Panc1 (cell line): ENCODE measurements at places on chromosomes 2 and 18.

DNA sequence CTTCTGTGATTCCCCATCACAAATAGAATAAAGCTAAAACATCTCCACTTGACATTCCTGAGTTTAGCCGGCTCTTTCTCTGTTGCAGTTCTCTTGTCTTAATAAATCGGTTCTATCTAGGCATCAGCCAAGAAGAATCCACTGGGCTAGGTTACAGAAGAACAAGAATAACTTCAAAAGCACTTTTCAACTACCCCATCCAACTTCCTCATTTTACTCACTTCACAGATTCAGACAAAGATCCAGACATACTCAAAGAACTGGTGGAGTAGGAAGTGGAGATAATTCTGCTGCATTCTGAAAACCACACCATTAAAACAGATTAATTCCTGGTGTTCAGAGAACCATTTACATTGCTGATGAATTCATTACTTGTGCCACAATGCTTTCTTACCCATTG, 9.6 kb upstream of the ALPK2 start:
- DNase-seq = no peak

DNA sequence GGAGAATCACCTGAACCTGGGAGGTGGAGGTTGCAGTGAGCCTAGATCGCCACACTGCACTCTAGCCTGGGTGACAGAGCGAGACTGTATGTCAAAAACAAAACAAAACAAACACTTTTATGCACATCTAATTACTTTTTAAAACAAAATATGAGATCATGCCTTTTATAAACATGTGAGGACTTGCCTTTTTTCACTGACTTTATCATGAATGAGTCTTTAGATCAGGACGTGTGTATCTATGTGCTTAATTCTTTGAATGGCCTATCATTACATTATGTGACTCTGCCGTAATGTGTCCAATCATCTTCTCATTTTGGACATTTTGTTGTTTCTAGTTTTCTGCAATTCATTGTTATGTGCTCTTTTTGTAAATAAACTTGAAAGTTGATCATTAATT, 58.7 kb downstream of the FAM117B start:
- DNase-seq = no peak

DNA sequence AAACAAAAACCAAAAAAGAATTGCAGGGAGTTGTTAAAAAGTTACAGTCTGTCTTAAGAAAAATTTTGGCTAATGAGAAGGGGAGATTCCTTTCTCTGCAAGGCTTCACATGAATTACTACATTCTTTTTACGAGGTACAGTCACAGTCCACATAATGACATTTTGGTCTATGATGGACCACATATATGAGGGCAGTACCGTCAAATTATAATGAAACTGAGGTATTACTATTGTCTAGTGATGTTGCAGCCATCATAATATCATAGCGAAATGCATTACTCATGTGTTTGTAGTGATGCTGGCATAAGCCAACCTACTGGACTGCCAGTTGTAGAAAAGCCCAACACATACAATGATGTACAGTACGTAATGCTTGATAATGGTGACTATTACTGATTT, 12.5 kb downstream of the SERPINB7 start:
- DNase-seq = no peak

GRCh38 chr2:88666576-88666975, 24.9 kb upstream of the RPIA start:
- DNase-seq = no peak

- DNase-seq = peak; percentile 55
Observed at GRCh38 chr2:26577442-26578112, 63.6 kb downstream of the CIB4 start.

DNA sequence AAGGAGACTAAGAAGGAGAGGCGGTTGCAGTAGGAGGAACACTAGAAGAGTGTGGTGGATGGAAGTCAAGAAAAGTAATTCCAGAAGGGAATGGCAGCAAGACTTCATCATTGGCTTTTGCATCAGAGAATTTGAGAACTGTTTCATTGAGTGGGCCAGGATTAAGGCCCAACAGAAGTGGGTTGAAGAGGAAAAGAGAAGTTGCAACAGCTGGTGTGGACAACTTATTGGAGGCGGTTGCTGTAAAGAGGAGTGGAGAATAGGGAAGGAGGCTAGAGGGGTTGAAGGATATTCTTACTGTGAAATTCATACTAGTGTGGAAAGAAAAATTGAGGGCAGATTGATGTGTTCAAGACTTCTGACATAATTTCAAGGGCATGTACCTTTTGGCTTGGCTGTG, 168.7 kb upstream of the FN1 start:
- DNase-seq = no peak

DNA sequence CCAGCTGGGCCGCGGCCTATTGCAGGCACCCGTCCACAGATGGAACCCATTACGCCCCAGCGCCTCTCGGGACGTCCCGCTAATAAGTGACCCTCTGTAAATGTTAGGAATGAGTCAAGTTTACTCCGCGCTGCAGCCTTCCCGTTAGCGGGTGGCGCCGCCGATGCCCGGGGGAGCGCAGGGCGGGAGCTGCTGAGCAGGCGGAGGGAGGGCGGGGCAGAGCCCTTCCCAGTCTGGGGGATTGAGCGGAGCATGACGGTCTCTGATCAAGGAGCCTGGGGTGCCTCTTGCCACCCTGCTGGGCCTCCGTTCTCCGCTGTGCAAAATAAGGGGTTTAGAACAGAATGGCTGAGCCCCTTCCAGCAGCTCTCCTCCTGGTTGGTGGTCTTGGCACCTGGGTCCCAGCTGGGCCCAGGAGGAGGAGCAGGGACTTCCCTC, 10.5 kb downstream of the CROCC2 start:
- no peak for DNase-seq

GRCh38 chr2:223959688-223960087, 2.4 kb downstream of the MRPL44 start:
- no peak for DNase-seq

DNA sequence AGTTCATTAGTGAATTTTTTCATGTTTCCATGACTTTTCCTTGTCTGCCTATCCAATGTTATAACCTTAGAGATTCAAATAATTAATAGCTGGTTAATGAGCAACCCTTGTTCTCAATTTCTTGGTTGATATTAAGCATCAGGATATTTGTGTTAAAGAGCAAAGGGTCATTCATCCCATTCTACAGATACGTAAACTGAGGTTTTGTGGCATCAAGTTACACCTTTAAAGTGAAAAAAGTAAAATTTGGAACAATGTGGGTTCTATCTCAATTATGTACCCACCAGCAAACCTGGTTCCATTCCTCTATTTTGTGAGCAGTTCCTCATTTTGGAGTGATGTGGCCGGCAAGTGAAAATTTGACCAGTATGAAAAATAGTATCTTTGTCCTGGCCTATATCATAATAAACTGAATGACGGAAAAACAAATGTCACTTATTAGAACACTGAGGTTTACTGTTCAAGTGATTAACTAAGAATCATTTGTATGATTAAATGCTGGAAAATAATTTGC, 220.5 kb upstream of the ATP5MC3 start:
- DNase-seq = no peak

DNA sequence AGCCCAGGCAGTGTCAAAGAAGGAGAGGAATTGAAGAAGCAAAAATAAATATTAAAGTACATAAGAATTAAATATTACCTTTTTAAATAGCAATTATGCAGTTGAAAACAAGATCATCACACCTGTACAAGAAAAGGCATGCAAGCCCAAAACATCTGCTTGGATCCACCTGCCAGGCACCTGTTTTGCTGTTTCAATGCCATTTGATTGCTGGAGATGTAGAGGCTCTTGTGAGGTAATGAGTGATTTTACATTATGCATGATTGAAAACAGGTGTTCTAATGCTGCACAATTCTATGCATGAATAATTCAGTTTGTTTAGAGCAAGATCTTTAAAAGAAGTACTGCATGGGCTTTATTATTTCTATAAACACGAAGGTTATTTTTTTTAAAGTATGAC, 700.6 kb upstream of the ZEB2 start:
- no peak for DNase-seq

GRCh38 chr2:24836706-24837105, 43.5 kb downstream of the CENPO start:
- no peak for DNase-seq

- no peak for DNase-seq
Observed at GRCh38 chr2:67318563-67318962, 78.6 kb upstream of the ETAA1 start.

GRCh38 chr2:468648-469336, 180.9 kb upstream of the ALKAL2 start:
- DNase-seq = no peak

DNA sequence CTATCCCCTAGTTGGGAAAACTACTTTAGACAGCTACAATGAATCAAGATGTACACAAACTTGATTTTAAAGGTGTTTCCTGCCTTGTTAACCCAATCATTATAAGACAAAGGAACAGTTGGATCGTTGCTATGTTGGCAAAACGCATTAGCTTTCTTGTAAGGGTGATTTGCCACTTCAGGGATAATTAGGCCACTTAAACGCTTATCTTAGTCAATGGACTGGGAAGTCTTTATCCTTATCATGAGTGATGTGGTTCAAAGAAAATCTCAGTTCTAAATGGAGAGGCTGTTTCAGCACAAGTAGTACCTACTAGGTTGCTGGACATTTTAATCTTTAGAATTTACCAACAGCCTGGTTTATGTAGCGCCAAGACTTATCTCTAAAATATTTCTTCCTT, 406.1 kb upstream of the MEX3C start:
- DNase-seq = no peak

- no peak for DNase-seq
Observed at GRCh38 chr2:132621131-132621875, 48.7 kb downstream of the LYPD1 start.

DNA sequence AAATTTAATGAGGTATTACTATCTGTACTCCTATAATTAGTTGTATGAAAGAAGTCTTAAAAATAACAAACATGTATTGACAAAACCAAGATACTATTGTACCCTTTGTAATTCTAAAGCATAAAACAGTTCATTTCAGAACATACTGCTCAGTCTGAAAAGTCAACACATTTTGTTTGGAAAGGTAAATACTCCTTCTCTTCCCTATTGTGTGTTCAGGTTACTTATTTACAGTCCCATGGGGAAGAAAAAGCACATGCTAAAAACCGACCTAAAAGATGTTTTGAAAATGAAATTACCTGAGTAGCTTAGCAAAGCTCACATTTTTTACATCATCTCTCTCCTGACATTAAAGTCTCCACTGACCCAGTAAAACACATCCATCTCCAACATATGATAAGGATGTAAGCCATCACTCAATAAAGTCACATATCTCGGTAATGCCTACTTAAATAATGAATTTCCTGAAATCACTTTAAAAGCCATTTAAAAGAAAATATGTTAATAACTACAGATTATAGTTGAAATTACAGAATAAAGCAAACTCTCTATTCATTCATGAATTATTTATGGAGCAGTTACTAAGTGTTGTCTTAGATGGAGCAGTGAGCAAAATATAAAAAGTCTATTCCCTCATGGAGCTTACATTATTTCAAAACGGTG, 75.6 kb upstream of the FZD5 start:
- DNase-seq = no peak

DNA sequence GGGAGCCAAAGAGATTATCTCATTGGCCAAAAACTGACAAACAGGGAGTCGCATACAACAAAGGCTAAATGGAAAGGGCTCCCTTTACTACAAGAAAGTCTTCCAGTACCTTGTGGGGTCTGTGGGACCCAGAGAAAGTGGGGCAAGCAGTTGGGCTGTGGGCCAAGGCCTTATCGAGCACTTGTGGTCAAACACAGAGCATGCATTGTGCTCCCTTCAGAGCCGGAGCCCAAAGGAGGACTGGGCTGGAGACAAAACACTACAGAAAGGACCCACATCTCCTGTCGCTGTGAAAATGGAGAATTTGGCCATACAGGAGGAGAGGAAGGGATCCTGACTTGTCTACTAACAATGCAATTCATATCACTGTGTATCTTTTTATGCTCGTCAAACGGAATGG, 37.1 kb upstream of the SLC1A4 start:
- DNase-seq = no peak

DNA sequence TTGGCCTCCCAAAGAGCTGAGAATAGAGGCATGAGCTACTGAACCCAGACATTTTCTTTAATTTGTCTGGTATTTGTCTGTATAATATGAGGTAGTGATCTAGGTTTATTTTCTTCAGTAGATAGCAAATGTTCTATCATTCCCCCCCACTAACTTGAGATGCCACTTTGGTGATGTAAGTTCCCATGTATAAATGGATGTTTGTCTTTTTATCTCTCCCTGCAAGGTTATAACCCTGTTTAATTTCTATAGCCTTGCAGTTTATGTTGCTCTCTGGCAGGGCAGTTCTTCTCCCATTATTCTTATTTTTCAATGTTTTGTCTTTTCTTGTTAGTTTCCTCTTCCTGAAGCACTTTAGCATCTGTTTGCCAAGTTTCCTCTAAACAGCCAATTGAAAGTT, 39.1 kb upstream of the MAP4K4 start:
- DNase-seq = no peak

DNA sequence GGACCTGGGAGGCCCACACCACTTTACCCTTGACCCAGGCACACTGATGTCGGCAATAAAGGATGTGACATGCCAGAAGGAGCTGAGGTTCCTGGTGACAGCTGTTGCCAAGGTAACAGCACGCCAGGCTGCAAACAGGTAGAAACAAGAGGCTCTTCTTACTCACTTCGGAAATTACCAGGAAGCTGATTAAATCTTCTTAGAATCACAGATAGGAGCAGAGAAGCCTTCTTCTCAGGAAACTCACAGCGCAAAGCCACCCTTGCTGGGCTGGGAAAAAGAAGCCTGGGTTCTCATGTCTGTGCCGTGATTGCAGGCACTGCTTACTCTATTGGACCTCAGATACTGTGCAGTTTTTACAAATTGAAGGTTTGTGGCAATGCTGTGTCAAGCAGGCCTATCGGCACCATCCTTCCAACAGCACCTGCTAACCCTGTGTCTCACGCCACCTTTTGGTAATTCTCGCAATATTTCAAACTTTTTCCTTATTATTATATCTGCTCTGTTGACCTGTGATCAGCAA, 61.0 kb upstream of the TAF1B start:
- DNase-seq = no peak

DNA sequence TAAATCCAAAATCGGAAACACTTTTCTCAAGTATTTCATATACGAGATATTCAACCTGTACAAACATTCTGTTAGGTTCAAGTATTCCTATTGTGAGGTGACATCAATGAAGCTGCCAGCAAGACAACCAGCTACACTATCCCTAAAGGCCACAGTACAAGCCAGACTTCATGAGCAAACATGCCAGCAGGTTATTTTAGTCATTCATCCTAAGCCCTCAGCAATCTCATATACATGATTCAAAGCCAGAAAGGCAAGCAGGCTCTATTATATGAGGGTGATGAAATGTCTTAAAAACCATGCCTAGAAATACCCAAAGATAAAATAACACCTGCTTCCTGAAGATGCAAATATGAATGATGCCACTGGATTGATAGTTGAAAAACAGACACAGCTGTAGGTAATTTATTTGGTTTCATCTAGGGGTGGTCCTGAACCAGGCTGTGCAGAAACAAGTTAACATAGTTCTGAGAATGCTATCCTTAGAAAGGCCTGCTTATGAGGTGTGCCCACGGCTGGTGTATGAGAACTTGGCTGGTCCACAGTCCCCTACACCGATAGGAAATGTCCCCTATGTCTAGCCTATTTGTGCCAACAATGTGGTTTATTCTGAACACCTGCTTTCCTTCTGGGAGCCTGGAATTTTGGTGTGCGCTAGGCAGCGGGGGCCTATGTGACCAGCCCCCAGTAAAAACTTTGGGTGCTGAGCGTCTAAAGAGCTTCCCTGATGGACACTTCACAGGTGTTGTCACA, 48.2 kb upstream of the KIDINS220 start:
- DNase-seq = no peak

GRCh38 chr2:237815637-237816036, 17.1 kb downstream of the RBM44 start:
- no peak for DNase-seq
